Pulmonary artery endothelial cell (primary cell): ENCODE measurements at places on chromosomes 1 and 21.

DNA sequence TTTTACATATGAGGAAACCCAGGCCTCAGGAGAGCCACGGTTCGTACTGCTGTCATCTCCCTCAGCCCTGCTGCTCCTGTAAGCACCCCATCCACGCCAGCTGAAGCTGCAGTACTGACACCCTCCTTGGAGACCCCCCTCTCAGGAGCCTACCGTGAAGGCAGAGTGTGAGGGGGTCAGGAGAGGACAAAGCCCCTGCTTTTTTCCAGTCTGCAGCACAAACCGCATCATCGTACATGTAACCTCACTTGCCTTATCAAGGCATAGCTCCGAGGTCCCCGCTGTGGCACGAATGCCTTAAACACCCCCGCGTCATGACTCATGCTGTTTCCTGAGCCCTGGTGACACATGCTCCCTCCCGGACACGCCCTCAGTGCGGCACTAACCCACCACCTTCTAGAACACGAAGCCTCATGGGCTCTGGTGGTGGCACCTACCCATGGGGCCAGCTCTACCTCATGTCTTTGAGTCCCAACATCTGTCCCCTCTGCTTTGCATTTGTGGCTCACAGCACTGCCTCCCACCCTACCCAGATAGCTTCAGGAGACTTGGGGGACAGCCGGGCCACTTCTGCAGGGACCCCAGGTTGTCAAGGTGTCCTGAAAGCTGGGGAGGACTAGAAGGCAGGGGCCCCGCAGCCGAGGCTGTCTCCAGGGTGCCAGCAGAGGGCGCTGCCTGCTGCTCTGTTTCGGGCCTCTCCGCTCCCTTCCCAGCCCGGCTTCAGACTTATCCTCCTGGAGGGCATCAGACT lies 4.9 kb downstream of the SH3BGRL3 start:
- DNase-seq = peak; percentile 66

DNA sequence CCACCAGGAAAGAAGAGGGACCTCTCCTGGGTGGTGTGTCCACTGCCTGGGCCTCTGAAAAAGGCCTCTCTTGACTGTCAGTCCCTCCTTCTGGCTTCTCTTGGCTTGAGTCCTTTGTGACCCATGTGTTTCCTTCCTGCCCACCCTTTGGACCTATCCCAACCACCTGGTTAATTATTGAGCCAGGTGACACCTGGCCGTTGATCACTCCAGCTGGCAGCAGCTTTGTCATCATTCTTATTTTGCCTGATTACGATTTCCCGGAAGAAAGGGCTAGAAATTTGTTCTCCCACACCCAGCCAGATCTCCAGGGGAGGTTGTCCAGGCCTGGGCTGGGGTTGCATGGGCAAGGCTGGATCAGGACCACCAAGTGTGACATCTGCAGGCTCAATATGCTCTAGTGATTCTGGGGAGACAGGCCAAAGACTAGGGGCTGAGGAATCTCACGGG lies 24.8 kb downstream of the CSF1 start:
- no peak for DNase-seq

DNA sequence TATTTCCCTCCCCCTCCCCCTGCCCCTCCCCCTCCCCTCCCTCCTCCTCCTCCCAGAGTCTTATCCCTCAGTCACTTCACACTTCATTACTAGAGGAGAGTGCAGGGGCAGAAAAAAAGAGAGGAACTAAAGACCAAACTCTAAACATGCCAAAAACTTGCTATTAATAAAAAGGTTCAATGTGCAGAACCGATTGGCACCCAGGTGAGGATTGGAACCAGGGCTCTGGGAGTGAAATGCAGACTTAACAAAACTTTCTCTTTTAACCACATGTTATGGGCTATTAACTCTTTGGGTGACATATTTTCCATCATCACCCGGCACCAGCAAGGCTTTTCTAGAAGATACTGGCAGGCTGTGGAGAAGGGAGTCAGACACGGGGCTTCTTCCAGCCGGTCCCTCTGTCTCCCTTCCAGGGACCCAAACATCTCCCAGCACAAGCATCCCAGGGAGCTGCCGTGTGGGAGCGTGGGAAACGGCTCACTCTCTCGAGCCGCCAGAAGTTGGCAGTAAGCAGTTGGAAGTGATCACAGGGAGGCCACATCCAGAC lies 13.6 kb downstream of the NID1 start:
- DNase-seq = no peak

GRCh38 chr21:43370091-43370658 lies 56.8 kb downstream of the SIK1 start:
- DNase-seq = no peak

DNA sequence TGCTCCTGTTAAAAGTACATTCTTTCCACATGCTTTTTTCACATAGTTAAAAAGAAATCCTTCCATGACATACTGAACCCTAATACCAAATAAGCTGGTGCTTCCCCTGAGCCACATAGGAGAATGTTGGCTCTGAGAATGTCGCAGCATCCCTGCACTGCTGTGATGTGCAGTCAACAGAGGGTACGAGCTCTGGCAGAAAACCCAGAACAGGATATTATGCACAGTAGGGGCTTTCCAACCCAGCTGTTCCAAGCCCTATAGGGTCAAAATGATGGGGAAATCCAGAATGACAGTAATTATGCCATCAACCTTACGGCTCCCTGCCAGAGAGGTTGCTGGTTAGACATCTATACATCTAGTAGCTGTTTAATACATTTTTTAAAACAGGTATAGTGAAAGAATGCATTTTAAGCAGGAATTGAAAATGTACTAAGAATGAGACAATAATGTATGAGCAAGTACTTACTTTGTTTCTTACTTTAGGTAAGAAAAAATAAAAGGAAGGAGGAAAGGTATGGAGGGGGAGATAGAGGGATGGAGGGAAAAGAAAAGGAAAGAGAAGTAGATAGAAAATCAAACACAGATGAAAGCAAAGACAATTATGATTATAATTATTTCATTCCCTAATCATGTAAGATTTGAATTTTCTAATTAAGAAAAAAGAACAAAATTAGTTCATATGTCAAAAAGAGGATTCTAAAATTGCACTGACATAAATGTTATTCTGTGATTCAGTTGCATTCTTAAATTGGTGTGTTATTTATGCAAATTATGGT lies 126.0 kb downstream of the NR5A2 start:
- DNase-seq = peak; percentile 3

GRCh38 chr1:24514946-24515345 lies 12.3 kb downstream of the RCAN3 start:
- DNase-seq = no peak

DNA sequence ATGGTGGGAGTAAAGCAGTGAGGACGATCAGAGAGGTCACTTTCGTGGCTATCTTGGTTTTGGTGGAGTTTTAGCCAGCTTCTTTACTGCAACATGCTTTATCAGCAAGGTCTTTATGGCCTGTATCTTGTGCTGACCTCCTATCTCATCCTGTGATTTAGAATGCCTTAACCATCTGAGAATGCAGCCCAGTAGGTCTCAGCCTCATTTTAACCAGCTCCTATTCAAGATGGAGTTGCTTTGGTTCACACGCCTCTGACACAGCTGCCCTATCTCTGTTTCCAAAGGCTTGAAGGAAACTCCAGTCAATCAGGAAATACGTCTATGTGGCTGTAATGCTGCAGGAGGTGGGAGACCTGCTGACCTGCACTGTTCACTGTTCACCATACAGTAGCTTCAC lies 146.1 kb upstream of the POGK start:
- no peak for DNase-seq

- DNase-seq = no peak
These were observed 282.4 kb downstream of the TM2D1 start for GRCh38 chr1:61442544-61442943.

DNA sequence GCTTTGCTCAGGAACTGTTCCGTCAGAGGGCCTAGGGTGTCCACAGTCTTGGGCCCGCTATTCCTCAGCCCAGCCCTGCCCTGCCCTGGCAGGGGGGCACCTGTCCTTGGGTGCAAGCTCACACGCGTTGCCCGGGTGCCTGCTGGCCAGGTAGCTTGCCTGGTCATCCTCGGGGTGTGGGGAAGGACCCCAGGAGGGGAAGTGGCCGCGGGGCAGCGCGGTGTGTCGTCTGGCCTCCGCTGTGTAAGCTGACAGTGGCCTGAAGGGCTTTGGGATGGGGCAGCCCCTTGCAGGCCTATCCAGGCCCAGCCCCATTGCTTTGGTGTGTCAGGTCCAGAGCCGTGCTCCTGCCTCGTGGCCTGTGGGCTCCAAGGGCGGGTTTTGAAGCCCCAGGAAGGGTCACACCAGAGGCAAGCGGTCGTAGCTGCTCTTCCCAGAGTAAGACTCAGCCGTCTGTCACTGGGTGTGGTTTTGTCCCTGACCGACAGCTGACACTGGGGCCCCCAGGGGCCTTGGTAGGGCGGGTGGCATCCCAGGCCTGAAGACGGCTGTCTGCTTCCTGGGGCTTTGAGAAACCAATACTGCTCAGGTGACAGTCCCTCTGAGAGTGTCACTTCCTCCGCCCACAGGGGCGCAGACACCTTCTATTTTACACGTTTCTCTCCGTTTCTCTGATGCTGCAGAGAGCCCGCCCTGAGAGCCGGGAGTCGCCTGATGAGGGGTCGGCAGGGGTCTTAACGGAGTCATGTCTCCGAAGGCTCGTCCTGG lies 72.1 kb downstream of the SKI start:
- DNase-seq = no peak

DNA sequence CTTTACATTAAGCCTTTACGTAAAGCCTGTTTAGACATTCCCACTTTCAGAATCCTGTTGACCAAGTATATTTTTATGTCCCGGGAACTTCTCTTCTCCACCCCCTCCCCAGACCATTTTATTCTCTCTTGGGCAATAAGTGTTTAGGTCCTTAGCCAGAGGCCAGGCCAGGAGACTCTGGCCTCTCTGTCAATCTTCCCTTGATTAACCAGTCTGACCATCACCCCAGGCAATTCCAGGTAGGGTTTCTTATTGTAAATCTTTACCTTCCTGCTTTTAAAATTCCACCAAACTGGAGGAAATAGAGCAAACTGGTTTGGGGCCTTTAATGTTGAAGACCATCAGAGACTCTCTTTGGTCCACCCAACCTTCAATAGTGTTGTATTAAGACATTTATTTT lies 12.2 kb upstream of the IFI6 start:
- no peak for DNase-seq

DNA sequence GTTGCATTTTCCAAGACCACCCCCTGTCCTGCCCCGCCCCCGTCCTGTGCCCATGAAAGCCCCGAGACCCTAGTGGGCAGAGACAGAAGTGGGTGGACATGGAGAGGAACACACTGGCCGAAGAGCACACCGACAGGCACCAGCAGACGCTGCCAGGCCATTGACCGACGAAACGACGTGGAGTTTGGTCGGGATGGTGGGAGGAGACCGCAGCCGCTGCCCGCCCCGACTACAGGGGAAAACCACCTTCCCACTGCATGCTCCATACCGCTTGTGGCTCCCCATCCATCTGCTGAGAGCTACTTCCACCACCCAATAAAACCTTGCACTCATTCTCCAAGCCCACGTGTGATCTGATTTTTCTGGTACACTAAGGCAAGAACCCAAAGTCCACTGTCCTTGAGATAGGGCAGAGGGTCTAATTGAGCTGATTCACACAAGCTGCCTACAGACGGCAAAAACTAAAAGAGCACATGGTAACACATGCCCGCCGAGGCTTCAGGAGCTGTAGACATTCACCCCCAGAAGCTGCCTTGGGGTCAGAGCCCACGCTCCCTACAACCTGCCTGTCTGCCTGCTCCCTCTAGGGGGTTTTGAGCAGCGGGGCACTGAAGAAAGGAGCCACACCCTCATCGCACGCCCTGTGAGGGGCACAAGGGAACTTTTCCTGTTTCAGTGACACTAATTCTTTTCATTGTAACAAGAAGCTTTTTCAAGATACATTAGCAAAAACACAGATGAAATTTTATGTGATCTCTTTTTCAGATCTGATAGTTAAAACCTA lies 81.2 kb upstream of the RAB3GAP2 start:
- DNase-seq = no peak

GRCh38 chr1:64755361-64755760 lies 10.5 kb downstream of the RAVER2 start:
- no peak for DNase-seq
